Ecto neural progenitor cell (in vitro differentiated cells): ENCODE measurements at places on chromosomes 7 and 10.

DNA sequence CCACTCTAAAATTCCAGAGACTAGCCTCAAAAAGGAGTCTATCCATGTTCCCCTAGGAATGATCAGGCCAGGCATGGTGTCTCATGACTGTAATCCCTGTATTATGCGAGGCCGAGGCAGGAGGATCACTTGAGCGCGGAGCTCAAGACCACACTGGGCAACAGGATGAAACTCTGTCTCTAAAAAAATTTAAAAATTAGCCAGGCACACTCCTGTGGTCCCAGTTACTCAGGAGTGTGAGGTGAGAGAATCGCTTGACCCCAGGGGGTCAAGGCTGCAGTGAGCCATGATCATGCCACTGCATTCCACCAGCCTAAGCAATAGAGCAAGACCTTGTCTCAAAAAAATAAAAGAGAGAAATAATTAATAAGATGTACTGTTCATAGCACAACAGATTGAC is 256.8 kb downstream of the KCND2 start:
- no peak for DNase-seq

- no peak for DNase-seq
Observed at GRCh38 chr7:27697861-27698430, 35.3 kb upstream of the HIBADH start.

DNA sequence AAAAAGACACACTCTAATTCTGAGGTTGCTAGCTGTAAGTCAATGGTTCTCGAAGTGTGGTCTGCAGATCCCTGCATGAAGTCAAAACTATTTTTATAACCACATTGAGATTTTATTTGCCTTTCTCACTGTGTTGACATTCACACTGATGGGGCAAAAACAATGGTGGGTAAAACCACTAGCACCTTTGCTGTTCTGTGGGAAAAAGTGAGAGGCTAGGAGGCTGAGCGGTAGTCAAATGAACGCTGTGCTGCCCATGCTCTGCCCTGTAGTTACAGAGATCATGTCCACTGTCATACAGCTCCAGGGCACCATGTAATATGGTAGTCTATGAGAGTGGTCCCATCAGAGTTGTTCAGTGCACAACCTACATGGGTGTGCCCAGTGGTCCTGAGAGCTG is 21.6 kb upstream of the PDCD4 start:
- no peak for DNase-seq

DNA sequence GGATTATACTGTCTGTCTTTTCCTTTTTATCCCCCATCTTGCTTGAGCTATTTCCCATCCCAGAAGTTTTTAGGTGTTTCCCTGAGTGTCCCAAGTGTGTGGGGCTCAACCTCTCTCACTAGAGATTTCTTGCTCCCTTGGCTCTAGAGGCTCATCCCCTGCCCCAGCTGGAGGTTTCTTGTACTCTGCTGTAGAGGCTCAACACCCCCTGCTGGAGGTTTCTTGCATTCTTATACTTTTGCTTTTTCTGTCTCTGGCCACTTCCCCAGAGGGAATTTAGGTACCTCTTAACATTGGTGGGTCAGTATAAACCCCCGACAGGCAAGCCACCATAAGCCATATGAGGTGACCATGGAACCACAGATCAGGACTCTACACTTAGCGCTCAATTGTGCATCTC is 114.2 kb upstream of the FAM3C start:
- no peak for DNase-seq

DNA sequence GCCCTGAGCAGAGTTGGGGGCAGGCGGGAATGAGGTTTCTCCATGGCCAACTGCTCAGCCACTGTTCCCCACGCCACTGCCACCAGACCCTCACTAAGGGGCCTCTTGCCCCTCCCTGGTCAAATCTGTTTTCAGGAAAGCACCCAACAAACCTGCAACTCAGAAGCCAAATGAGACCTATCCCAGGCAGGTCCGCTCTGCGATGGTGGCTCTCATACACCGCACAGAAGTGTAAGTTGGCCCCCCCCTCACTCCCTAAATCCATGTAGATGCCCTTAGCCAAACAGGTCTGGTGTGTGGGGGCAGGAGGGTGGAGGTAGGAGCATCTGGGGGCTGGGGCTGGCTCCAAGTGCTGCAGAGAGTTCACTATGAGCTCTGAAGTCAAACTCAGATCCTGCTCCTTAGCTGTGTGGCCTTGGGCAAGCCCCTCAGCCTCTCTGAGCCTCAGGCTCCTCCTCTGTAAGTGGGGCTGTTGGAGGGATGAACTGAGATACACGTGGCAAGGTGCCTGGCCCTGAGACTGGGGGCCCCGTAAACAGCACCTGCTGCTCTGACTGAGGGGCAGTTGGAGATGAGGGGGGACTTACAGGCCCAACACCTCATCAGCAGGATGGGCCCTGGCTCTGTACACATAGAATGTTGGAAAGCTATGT is 1.1 kb downstream of the MMRN2 start:
- no peak for DNase-seq

DNA sequence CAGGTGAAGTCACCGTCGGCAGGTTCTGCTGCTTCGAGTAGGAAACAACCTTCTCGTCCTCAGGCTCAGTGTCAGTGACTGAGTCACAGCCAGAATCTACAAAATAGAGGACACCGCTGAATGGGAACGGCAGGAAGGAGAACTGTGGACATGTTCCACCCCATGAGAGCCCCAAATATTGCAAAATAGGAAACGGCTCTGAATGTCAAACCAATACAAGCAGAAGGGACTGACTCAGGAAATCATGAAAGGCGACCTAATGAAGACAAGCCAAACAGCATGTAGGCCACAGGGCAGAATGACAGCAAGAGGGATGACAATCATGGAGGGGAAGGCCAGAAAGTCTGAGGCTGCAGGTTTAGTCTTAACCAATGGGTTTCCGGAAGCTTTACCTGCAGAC is 63.5 kb downstream of the PIK3AP1 start:
- DNase-seq, result no peak

GRCh38 chr10:13414855-13415254 is 66.8 kb upstream of the SEPHS1 start:
- no peak for DNase-seq

DNA sequence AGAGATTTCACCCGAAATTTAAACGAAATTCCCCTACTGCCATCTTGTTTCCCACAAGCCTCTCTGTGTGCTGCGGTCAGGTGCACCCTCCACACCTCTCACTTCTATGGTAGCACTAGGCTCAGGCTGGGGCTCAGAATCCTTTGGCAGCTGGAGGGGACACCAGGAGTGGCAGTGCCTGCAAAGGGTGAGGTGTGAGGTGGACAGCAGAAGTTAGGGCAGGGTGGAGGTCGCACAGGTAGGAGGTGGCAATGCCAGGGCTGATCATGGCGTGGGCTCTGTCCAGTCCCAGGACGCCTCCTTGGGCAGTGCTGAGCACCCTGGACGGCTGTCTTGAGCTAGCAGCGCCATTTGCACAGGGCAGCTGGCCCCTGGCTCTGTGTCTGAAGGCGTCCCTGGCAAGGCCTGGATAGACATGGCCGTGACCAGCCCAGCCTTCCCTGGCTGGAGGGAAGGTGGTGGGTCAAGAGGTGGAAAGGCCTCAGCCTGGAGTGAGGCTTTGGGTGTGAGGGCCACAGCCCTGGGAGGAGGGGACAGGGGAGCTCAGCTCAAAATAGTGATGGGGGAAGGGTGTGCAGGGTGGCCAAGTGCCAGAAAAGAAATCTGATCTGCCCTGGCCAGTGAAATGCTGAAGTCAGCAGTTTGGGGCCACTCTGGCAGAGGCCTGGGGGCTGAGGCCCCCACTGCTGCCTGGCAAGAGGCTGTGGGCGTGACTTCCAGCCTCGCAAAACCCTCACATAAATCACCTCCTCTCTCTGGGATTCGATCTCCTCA is 40.0 kb downstream of the ZCCHC24 start:
- DNase-seq, result no peak

GRCh38 chr7:106331441-106332175 is 46.8 kb upstream of the NAMPT start:
- DNase-seq, result no peak

DNA sequence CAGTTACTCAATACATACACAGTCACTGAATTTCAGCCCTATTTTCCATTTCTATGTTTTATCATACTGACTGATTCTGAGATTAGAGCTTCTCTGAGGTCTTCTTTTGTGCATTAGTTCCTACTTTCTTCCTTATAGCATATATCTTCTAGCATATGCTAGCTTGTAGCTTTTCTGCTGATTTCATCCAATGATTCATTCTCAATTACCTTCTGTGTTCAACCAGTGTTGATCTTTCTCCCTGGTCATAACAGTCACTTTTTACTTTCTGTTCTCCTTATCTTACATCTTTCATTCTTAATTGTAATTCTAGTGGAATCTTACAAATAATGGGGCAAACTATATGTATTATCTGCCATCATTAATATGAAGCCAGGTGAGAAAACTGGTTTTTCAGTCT is 159.5 kb upstream of the HGF start:
- DNase-seq, result no peak

- DNase-seq, result no peak
Observed at GRCh38 chr7:132307465-132307864, 268.8 kb downstream of the PLXNA4 start.

DNA sequence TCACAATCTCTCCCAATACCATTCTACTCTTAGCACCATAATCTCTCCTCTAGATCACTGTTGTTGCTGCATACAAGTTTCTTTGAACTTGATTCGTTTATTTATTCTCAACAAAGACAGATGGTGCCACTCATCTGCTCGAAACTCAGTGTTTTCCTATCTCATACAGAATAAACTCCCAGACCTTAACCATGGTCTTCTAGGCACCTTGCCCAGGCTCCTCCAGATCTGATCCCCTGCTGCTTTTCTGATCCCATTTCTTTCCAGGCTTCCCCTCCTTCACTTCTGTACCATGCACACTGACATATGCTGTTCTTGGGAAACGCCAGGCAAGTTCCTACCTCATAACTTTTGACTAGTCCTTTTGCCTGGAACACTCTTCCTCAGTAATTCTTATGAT is 645.7 kb downstream of the DNAJB9 start:
- DNase-seq, result no peak

- DNase-seq, result no peak
Observed at GRCh38 chr7:133602291-133602690, 349.4 kb downstream of the EXOC4 start.

DNA sequence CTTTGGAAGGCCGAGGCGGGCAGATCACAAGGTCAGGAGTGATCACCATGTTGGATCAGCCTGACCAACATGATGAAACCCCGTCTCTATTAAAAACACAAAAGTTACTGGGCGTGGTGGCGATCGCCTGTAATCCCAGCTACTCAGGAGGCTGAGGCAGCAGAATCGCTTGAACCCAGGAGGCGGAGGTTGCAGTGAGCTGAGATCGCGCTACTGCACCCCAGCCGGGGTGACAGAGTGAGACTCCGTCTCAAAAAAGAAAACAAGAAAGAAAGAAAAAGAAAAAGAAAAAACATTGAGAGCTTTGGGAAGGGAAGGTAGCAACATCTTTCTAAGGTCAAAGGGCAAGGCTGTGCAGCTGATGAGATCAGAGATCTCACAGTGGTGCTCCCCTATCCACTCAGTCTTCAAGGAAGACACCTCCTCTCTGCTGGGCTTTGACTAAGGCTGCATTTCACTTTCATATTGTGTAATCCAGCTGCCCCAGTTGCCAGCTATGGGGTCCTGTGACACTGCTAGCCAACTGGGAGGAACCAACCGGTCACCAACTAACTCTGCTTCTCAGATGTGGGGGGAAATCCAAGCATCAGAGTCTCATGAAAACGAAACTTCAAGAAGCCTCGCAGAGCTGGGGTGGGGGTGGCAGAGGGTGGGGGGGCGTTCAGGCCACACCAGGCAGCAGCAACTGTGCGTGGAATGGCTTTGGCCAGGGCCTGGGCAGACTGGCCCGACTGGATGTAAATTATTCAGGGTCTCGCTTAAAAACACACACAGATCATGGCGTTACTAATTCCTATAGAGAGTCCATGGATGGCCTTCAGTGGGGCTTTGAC is 1.5 kb downstream of the IL15RA start:
- no peak for DNase-seq

- no peak for DNase-seq
Observed at GRCh38 chr10:53748319-53748718, 975.7 kb upstream of the MBL2 start.

GRCh38 chr7:94540428-94540827 is 30.8 kb downstream of the CASD1 start:
- DNase-seq, result no peak

- DNase-seq, result no peak
Observed at GRCh38 chr10:20891338-20891714, 5.8 kb downstream of the NEBL start.

DNA sequence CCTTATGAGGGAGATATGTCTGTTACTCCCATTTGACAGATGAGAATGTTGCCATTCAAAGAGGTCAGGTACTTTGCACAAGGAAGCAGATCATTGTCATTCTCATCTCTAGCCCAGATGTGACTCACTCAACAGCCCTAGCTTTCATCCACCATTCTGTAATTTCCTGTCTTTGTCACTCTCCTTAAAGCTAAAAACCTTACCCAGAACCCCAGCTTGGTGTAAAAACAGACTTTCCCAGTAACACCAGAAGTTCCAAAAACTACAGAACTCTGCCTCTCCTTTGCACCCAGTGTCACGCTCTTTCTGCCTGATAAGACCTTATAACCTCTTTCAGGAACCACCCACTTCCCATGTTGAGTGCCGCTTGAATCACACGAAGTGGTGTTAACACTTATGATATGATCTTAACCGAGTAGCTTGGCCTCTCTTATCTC is 89.1 kb upstream of the SP4 start:
- DNase-seq, result no peak

GRCh38 chr7:44712012-44712411 is 36.6 kb upstream of the ZMIZ2 start:
- no peak for DNase-seq

GRCh38 chr10:124390471-124391187 is 28.1 kb downstream of the OAT start:
- DNase-seq, result no peak

GRCh38 chr10:131588704-131589220 is 277.2 kb upstream of the TCERG1L start:
- DNase-seq, result peak; percentile 29

DNA sequence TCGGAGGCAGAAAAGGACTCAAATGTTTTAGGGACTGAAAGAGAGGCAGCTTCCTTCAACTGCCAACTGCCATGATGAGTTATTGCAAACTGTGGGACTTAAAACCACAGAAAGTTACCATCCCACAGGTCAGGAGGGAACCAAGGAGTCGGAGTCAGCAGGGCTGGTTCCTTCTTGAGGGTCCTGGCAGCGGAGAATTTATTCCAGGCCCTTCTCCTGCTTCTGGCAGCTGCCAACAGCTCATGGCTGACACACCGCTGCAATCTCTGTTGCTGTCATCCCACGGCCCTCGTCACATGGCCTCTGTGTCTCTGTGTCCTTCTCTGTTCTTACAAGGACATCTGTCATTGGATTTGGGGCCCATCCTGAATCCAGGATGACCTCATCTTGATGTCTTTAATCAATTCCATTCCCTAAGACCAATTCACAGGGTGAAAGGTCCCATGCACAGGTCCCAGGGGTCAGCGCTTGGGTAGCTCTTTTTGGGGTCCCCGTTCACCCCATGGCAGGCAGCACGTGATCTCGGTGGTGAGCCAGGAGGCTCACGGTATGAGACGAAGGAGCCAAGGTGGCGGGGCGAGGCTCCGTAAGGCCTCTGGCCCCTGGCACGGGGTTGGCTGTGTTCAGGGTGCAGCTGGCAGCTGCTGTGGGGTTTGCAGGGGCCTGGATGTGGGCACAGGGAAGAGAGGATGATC is 27.4 kb upstream of the PSMG3 start:
- DNase-seq, result no peak
